ENCODE measurements at places on chromosomes 5 and 9. TPM values are rescaled to one million over a fixed set of nuclear protein-coding genes. Genes with fewer than 3 reads are reported as not detected.

The PCDHGA2 gene
- 3.6 TPM for polyA plus RNA-seq

The PCDHB12 gene
- 0.13 TPM for polyA plus RNA-seq

The TRPM3 gene
- polyA plus RNA-seq = not detected

The NUTM2F gene
- not detected for polyA plus RNA-seq

The KIF27 gene
- 0.32 TPM for polyA plus RNA-seq

The SLC34A3 gene
- polyA plus RNA-seq = not detected

The PCBD2 gene
- 2.7 TPM for polyA plus RNA-seq

The CNTLN gene
- 2.9 TPM for polyA plus RNA-seq

The CA9 gene
- 3.9 TPM for polyA plus RNA-seq

The CNTFR gene
- polyA plus RNA-seq = not detected

The TMEM252 gene
- polyA plus RNA-seq = not detected

The PSMD5 gene
- 23.1 TPM for polyA plus RNA-seq

The COL15A1 gene
- 3.1 TPM for polyA plus RNA-seq

The CXXC5 gene
- polyA plus RNA-seq = 35.7 TPM

The DMRT3 gene
- polyA plus RNA-seq = not detected

The HK3 gene
- polyA plus RNA-seq = not detected

The TEX48 gene
- not detected for polyA plus RNA-seq

The MARCHF6 gene
- 62.6 TPM for polyA plus RNA-seq

The IFNK gene
- not detected for polyA plus RNA-seq

The SYK gene
- not detected for polyA plus RNA-seq

The CLINT1 gene
- polyA plus RNA-seq = 110 TPM

The SLC35A4 gene
- 69.7 TPM for polyA plus RNA-seq

The DIRAS2 gene
- polyA plus RNA-seq = not detected

The KCNV2 gene
- polyA plus RNA-seq = not detected

The ARSB gene
- polyA plus RNA-seq = 16.3 TPM

The PRDM9 gene
- polyA plus RNA-seq = not detected

The NMRK1 gene
- polyA plus RNA-seq = 5.3 TPM

The BTNL3 gene
- polyA plus RNA-seq = not detected

The ABLIM3 gene
- polyA plus RNA-seq = 71.1 TPM

The CTSV gene
- polyA plus RNA-seq = 0.53 TPM

The RETREG1 gene
- not detected for polyA plus RNA-seq

The BTNL9 gene
- polyA plus RNA-seq = not detected

The C9orf72 gene
- 1.6 TPM for polyA plus RNA-seq

The CACNA1B gene
- 0.02 TPM for polyA plus RNA-seq

The CACFD1 gene
- polyA plus RNA-seq = 6.6 TPM

The INSYN2B gene
- 9.1 TPM for polyA plus RNA-seq

The ZNF474 gene
- 0.19 TPM for polyA plus RNA-seq

The CYLC2 gene
- polyA plus RNA-seq = not detected

The GPR150 gene
- polyA plus RNA-seq = 0.10 TPM

The LCN9 gene
- polyA plus RNA-seq = not detected

The DNAH5 gene
- polyA plus RNA-seq = 1.7 TPM

The HAVCR1 gene
- not detected for polyA plus RNA-seq

The SLC6A18 gene
- polyA plus RNA-seq = not detected

The GBA2 gene
- 38.2 TPM for polyA plus RNA-seq

The CYSTM1 gene
- 15.0 TPM for polyA plus RNA-seq
